ENCODE measurements at places on chromosomes 7 and 10.

GRCh38 chr7:40516376-40516775 lies 381.6 kb downstream of the SUGCT start:
- DNase-seq, result no peak

DNA sequence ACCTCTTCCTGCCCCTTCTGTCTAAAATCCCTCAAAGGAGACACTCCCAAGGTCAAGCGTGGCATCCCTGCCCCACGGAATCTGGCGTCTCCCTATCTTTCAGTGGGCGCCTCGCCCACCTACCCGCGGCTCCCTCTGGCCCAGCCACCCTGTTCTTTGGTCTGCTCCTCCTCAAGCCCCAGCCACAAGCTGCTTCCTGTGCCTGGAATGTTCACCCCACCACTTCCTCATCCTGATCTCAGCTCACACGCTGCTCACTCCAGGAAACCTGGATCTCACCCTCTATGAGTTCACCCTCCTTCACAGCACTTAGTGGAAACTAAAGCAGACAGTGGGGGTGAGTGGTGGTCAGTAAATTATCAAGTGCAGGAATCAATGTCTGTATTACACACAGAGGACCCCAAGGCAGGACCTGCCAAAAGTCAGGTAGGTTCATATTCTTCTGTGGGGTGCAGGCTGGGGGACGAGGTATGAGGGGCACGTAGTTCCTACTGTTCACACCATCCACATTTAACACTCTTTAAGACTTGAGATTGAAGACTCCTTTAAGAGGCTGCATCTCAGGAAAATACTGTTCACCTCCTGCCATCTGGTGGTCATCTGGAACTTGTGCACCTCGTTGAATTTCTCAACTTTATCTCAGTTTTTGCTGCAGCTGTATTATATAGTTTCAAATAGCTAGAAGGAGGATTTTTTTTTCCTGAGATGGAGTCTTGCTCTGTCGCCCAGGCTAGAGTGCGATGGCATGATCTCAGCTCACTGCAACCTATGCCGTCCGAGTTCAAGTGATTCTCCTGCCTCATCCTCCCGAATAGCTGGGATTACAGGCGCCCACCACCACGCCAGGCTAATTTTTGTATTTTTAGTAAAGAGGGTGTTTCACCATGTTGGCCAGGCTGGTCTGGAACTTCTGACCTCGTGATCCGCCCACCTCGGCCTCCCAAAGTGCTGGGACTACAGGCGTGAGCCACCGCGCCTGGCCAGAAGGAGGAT lies 166.6 kb downstream of the ARHGAP21 start:
- no peak for DNase-seq

DNA sequence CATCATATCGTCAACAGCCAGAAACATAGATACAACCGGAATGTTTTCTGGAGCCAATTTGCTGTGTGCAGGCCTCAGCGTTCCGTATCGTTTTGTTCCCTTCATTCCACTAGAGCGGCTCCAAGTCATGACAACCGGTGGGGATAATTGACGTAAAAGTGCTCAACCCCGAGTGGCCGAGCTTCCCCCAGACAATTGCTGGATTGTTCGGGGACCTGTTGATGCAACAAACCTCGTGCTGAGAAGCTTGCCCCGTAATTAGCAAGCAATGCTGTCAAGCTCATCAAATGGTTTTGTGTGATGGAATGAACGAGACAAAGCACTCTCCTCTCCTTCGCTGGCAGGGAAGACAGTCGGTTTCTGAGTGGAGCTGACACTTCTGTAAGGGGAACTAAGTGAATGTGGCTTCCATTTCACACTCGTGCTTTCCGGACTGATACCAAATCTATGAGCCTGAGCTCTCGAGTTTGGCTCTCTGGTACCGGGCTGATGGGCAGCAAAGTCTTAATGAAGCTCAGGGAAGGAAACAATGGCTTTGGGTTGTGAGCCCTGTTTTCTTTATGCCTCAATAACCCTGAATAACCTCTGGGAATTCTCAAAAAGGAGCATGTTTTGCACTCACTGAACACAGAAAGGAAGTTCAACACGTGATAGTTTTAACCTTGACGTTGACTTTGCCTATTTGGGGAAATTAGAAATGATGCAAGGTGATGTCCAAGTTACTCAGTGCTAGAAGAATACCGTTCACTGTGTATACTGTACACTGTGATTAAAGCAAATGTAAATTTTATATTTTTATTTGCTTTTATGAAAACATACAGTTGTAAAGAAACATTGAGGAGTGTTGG lies 220.5 kb downstream of the BAMBI start:
- DNase-seq, result no peak

GRCh38 chr10:51852297-51852696 lies 152.9 kb upstream of the CSTF2T start:
- no peak for DNase-seq

GRCh38 chr10:59888781-59889435 lies 17.4 kb downstream of the CCDC6 start:
- DNase-seq, result no peak

DNA sequence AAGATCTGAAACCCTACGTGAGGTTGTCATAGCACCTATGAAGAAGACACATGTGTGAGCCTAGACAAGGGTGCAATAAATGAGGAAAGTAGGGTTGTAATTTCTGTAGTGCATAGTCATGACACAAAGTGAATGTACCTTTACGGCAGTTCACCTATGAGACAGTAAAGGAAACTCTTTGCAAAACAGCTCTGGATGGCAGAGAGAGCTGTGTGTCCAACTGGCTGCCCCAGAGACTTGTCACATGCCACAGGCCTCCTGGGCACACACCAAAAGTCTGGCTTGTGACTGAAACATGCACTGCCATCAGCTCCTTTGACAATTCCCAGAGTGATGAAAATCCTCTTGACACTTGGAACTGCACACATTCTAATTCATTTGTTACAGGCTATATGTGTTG lies 90.7 kb upstream of the NAMPT start:
- DNase-seq, result no peak

GRCh38 chr10:128274938-128275337 lies 148.7 kb upstream of the MKI67 start:
- no peak for DNase-seq

- no peak for DNase-seq
Measured at GRCh38 chr7:135552148-135552547, 5.6 kb upstream of the NUP205 start.

- no peak for DNase-seq
Measured at GRCh38 chr7:125773113-125773785, 843.6 kb upstream of the POT1 start.

GRCh38 chr10:43105102-43105955 lies 28.5 kb downstream of the RET start:
- DNase-seq, result peak; percentile 58

DNA sequence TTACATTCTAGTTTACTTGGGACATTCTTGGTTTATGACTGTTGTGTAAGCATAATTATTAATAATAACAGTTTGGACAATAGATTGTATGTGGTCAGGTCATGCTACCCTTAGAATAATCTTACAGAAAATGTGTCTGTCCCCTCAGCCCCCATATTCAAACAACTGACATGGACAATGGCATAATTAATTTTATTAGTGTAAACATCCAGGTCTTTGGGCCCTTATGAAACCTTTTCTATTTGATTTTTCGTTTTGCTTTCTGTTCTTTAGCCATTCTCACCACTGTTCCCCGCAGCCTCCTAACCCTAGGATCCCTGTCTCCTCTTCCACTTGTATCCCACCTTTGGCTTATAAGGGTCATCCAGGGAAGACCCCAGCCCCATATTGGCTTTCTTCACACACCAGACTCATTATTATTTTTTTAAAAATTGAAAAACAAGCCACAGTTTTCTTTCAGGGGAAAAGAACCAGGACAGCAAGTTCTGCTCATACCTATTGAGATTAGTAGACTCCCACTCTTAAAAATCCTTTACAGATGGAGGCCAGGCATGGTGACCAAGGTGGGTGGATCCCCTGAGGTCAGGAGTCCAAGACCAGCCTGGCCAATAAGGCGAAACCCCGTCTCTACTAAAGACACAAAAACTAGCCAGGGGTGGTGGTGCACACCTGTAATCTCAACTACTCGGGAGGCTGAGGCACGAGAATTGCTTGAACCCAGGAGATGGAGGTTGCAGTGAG lies 11.5 kb downstream of the VIM start:
- no peak for DNase-seq
